ENCODE measurements at places on chromosomes 1 and 21.

- no peak for DNase-seq
These were observed 50.4 kb upstream of the GPR37L1 start for GRCh38 chr1:202072211-202072765.

DNA sequence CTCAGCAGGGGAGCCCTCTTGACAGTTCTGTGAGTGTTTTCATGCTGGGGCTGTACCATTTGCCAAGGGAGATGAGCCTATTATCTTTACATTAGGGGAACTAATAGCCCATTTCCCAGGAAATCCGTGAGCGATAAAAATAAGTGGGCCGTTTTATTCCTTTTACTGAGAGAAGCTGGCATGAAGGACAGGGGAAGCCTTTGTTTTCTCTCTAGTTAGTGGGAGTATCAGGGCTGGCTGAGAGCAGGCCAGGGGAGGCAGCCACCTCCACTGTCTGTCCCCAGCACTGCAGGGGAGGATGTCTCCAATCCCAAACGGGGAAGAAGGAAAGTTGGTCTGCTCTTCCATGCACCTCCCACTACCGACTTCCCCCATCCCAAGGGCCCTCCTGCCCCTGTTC is 2.5 kb downstream of the UBL4B start:
- no peak for DNase-seq

- no peak for DNase-seq
These were observed 497.1 kb downstream of the AJAP1 start for GRCh38 chr1:5151511-5151910.

DNA sequence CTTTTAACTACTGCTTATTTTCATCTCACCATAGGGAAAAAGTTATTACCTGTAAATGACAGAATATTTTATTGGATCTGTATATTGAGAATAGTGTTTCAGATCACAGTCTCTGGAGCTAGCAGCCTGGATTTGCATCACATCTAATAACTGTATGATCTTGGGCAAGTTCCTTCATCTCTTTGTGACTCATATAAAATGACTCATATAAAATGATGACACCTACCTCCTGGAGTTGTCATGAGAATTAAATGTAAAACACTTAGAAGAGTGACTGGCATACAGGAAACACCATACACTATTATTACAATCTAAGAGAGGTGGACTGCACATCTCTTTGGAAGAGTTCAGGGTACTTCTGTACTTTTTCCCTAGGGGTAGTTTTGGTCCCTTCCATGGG is 421.3 kb downstream of the NEGR1 start:
- DNase-seq: no peak

- DNase-seq: no peak
These were observed 8.2 kb downstream of the LMNA start for GRCh38 chr1:156122519-156123355.
